PC-3 (cell line): ENCODE measurements at places on chromosomes 6 and 20.

- DNase-seq = no peak
Observed at GRCh38 chr6:87905101-87905641, 142.5 kb upstream of the SPACA1 start.

DNA sequence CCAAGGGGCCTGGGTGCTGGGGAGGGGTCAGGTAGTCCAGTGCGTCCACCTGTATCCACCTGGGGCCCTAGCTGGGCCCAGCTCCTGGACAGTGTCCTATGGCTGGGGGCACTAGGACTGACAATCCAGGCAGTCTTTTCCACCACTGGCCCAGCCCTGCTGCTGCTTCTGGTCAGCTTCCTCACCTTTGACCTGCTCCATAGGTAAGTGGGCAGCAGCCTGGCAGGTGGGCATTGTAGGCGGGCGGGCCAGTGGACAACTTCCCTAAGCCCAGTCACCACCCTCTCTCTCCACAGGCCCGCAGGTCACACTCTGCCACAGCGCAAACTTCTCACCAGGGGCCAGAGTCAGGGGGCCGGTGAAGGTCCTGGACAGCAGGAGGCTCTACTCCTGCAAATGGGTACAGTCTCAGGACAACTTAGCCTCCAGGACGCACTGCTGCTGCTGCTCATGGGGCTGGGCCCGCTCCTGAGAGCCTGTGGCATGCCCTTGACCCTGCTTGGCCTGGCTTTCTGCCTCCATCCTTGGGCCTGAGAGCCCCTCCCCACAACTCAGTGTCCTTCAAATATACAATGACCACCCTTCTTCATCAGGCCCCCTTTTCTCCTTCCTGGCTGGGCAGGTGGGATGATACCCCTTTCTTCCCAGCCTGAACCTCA lies 584 bp downstream of the C20orf141 start:
- no peak for DNase-seq

GRCh38 chr6:79543886-79544285 lies 6.7 kb upstream of the LCA5 start:
- DNase-seq = no peak

DNA sequence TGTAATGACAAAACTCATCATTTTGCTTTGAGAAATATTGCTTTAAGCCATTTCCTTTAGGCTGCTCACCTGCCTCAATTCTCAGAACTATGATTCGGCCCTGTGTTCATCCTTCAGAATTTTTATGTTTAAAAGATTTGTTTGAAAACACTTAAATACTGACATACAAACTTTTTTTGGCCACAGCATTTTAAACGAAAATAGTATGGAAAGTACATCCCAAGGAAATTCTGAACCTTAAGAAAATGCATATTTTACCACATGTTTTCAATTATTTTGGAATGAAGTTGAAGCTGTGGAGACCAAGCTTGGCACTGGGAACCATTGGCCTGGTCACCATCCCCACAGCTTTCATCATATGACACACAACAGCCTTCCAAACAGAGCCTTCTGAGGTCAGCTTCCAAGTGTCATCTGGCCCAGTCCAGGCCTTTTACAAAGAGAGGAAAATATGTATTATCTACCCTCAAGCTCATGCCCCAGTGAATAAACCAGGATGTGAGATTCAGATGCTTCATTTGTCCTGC lies 83.3 kb downstream of the SOD2 start:
- DNase-seq = no peak

GRCh38 chr6:43963877-43964658 lies 163.2 kb downstream of the MRPL14 start:
- DNase-seq = no peak

GRCh38 chr6:123812621-123813020 lies 9.0 kb downstream of the NKAIN2 start:
- DNase-seq = no peak

DNA sequence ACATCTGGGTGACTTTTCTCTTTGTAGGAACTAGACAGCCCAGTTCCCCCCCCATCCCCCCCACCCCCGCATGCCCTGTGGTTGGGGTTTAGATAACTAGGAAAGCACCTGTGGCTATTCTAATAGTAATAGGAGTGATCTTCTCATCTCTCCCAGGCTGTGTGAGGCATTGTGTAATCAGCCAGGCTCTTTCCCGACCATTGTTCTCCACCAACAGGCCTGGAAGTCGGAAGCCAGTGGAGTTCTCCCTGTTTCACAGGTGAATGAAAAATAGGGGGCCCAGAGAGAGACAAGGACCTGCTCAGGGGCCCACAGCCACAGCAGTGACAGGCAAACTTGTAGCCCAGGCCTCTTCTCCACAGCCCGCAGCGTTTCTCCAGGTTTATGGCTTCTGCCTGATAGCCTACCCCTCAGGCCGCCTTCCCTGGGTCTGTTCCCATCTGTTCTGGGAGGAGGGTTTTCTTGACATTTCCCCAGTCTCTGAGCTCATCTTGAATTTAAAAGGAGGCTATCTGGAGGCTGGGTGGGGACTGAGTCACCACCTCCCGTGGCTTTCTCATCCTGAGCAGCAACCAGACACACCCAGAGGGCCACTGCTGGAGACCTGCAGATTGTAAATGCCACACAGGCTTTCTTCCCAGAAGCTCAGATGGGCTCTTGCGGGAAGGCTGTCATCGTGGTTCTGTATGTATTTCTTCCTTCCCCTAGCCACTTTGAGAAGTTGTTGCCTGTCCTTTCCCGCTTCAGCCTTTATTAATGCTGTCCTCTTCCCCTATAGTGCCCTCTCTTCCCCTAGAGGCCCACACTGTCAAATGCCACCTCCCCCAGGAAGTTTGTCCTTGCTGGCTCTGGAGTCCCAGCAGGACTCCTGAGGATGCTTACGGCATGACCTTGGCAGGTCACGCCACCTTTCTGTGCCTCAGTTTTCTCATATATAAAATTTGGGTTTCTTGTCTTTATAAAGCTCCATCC lies 75.9 kb upstream of the MYL9 start:
- peak; percentile 91 for DNase-seq

DNA sequence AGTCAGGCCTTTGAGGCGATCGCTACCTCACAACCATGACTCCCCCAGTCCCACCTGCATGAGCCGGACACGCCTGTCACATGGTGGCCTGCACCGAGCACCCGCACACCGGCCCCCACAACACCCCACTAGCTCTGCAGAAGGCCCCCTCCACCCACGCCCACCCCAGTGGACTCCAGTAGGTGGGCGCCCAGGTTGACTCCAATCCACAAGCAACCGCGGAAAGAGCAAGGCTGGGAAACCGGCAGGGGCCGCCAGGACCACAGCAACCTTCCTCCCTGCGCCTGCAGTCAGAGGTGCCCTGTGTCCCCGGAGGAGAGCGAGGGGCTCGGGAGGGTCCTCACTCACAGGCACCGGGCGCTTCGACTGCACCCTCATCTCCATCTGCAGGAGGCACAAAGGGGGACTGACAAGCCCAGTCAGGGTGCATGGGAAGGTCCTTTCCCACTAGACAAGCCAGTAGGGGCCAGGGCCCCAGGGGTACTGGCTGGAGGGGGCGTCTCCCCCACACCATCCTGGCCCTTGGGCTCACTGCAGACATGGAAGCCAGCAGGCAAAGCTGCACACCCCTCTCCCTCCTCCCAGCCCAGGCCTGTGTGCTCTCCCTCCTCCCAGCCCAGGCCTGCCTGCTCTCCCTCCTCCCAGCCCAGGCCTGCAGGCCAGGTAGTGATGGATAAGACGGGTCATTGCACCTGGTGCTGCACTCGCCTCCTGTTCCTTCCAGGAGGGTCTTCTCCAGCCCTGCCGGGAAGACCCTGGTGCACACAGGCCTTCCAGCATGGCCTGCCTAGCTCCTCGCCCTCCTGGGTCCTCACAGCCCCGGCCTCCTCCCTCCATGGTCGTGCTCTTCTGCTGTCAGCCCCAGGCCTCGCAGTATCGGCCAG lies 137.2 kb downstream of the DLL1 start:
- no peak for DNase-seq

- no peak for DNase-seq
Observed at GRCh38 chr6:25050356-25050755, 114.6 kb upstream of the RIPOR2 start.

GRCh38 chr6:142913511-142914047 lies 31.4 kb downstream of the HIVEP2 start:
- no peak for DNase-seq

GRCh38 chr20:48685300-48685699 lies 142.5 kb downstream of the PREX1 start:
- no peak for DNase-seq

DNA sequence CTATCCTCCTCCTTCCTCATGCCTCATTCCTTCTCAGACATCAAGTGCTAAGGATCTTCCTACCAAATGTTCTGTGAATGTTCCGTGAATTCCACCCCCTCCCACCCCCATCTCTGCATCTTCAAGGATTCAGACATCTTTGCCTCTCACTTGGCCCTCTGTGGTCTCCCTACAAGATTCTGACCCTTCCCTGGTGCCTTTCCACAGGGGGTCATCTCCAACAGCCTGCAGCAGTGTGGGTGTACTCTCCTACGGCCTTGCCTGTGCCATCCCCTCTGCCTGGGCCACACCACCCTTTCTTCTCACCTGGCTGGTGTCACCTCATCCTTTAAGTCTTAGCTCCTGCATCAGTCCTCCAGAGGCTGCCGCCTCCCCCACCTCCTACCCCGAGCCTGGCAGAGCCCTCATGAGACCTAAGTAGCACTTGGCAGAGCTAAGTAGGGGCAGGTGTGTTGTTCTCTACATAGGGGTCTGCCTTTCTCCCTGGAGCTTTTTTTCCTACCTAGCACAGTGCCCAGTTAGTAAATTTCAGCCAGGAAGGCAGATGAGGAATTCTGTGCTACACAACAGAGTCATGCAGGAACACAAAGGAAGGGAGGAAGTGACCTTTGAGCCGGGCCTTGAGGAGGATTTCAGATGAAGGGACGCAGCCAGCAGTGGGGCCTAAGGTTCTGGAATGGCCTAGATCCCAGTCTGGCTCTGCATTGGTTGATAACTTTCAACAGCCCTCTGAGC lies 43.1 kb downstream of the TM9SF4 start:
- DNase-seq = no peak

GRCh38 chr20:31967830-31968249 lies at the start of gene XKR7:
Gene XKR7, plus strand, starts transcription at chr20:31968151. Its CDS starts 25 bp downstream, at chr20:31968176.
- DNase-seq = no peak

- DNase-seq = no peak
Observed at GRCh38 chr20:2168946-2169345, 67.3 kb downstream of the STK35 start.

DNA sequence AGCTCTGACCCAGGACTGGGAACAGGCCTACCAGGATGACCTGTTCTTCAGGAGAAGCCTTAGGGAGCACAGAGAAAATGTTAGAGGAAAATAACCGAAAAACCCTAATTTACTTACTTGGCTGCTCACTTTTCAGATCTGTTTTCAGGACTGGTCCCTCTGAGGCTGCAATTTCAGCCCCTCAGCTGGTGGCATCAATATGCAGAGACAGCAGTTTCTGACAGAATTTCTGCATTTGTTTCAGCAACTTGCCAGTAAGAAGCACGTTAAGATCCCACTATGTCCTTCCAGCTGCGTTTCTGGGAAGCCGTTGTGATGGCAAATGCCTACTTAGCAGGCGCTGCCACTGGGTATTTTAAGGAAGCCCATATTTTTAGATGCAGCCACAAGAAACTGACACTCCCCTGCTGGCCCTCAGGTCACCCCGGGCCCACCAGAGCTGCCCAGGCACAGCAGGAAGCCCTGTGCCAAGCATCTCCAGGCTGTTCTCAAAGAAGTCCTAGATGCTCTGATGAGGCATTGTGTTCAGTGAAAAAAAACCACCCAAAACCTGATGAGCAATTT lies 7.5 kb downstream of the YTHDF1 start:
- DNase-seq = no peak

DNA sequence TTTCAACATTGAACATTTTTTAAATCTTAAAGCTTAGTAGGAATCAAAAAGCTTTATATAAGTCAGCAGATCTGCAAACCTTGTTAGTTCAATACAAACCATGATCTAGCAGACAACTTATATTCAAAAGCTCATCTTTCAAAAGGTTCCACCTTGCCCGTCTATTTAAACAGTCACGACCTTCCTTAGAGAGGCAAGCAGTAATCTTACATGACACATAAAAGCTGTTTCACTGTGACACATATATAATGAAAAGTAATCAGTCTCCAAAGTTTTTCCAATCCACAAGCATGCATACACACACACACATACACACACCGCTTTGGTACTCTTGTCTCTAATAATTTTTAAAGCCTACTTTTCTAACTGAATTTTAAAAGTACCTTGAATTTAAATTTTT lies 12.9 kb downstream of the SOD2 start:
- DNase-seq = no peak
